ENCODE measurements at places on chromosomes 7 and 10. TPM values are rescaled to one million over a fixed set of nuclear protein-coding genes. Genes with fewer than 3 reads are reported as not detected.

Gene LRMDA
- total RNA-seq = 1.4 TPM

DNA sequence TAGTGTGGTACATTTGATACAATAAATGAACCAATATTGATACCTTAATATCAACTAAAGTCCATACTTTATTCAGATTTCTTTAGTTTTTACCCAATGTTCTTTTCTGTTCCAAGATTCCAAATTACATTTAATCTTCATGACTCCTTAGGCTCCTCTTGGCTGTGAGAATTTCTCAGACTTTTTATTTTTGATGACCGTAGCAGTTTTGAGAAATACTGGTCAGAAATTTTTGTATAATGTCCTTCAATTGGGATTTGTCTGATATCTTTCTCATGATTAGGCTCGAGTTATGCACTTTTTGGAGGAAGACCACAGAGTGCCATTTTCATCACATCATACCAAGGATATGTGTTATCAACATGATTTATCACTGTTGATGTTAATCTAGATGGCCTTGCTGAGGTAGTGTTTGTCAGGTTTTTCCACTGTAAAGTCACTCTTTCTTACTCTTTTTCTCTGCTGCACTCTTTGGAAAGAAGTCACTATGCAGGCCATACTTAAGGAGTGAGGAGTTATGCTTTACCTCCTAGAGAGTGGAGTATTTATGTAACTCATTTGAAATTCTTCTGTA is 12.9 kb upstream of the ENTPD1 start:
- H3K36me3 ChIP-seq = no peaks in the 10 kb centered on the region
- no peaks in the 10 kb centered on the region for H3K27me3 ChIP-seq
- DNase-seq = no peak
- H3K4me3 ChIP-seq = no peak overlapping the region
- no peak overlapping the region for H3K27ac ChIP-seq
- H3K4me1 ChIP-seq = no peaks in the 10 kb centered on the region

Gene RBP3
- not detected for total RNA-seq

- no peak for DNase-seq
- no peaks in the 10 kb centered on the region for H3K36me3 ChIP-seq
- H3K4me1 ChIP-seq = no peaks in the 10 kb centered on the region
- H3K4me3 ChIP-seq = no peak overlapping the region
- H3K27ac ChIP-seq = no peak overlapping the region
- H3K27me3 ChIP-seq = no peaks in the 10 kb centered on the region
These were observed 146.0 kb downstream of the RAPGEF5 start for GRCh38 chr7:22210967-22211366.

GRCh38 chr10:27530477-27530876 is 26.4 kb downstream of the RAB18 start:
- no peak overlapping the region for H3K4me3 ChIP-seq
- no peaks in the 10 kb centered on the region for H3K4me1 ChIP-seq
- no peak overlapping the region for H3K27ac ChIP-seq
- no peak for DNase-seq
- peaks cover 21% of the 10 kb centered on the region for H3K36me3 ChIP-seq
- H3K27me3 ChIP-seq = no peaks in the 10 kb centered on the region

DNA sequence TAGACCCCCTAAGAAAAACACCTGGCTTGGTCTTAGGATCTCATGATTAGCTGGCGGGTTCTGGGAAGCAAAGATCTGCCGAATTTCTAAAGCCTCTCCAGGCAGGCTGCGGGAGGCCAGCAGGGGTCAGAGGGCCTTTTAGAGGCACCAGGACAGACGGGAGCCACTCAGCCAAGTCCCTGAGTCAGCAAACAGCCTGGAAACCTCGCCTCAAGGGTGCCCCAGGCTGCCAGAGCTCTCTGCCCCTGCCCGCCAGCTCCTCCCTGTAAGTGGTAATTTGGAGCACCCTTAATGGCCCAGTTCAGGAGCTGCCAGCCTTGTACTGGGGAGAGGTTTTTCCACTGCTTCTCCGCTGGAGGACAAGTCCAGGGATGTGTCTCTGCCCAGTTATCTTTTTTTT is 88.7 kb downstream of the HIP1 start:
- no peaks in the 10 kb centered on the region for H3K36me3 ChIP-seq
- no peaks in the 10 kb centered on the region for H3K4me1 ChIP-seq
- H3K27me3 ChIP-seq = no peaks in the 10 kb centered on the region
- no peak for DNase-seq
- no peak overlapping the region for H3K4me3 ChIP-seq
- H3K27ac ChIP-seq = no peak overlapping the region

DNA sequence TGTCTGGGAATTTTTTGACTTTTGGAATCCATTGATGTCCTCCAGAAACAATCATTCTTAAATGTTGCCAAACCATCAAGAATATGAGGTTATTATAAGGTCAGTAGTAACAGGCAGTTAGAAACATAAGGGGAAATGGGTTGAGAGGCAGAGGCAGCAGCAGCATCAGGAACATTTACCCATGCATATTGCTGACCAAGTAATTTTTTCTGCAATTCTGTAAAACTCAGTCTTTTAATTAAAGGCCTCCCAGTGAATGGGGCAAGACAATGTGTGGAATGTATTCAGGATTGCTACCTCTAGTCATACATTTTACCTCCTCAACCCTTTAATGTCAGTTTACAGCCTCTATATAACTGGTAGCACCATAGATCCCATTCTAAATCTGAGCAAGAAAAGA is 66.5 kb upstream of the SKAP2 start:
- H3K4me3 ChIP-seq = no peak overlapping the region
- H3K4me1 ChIP-seq = no peaks in the 10 kb centered on the region
- DNase-seq = no peak
- H3K27me3 ChIP-seq = no peaks in the 10 kb centered on the region

Gene PLAC9
- not detected for total RNA-seq

DNA sequence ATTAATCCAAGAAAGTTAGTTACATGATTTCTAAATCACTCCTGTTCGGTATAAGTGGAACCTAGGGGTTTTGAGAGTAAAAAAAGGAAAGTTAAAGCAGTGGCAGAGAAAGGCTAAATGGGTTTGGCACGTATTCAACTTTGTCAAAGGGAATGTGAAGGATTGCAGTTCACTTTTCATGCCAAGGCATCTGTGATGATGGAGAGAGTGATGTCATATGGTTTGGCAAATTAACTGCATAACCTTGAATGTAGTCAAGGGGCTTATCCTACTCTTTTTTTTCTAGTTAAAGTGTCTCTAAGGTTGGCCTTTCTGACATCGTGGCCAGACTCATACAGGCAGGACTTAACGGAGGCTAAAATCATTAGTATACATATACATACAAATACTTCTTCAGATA is 277.8 kb downstream of the EXOC4 start:
- peaks cover 2% of the 10 kb centered on the region for H3K36me3 ChIP-seq
- H3K4me3 ChIP-seq = no peak overlapping the region
- no peaks in the 10 kb centered on the region for H3K27me3 ChIP-seq
- no peak overlapping the region for H3K27ac ChIP-seq
- DNase-seq = no peak

DNA sequence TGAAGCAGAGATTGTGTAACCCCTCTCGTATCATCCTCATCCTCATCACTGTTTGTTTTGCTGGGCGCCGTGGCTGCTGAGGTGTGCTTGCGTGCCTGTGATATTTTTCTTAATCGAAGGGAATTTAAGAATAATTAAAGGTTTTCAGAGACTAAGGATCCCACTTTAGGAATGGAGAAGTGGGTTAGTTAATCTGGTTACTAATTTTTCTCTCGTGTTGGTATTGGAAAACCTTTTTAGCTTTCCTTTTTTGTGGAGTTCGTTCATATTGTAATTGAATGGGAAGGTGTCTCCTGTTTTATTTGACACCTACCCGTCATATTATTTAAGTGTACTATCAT is 1.3 kb downstream of the UBN2 start:
- no peaks in the 10 kb centered on the region for H3K27me3 ChIP-seq
- H3K27ac ChIP-seq = no peak overlapping the region
- DNase-seq = peak; percentile 44
- peak overlapping the region; percentile 43 for H3K4me3 ChIP-seq
